ENCODE measurements at places on chromosomes 5 and 9. TPM values are rescaled to one million over a fixed set of nuclear protein-coding genes. Genes with fewer than 3 reads are reported as not detected.

Gene QSOX2
- total RNA-seq, result 11.8 TPM

Gene FBXL7
- 17.2 TPM for total RNA-seq

Gene SLIT3
- total RNA-seq, result 60.6 TPM

Gene SPATA31E1
- total RNA-seq, result not detected

Gene AFAP1L1
- total RNA-seq, result 17.1 TPM

Gene MYO10
- total RNA-seq, result 18.0 TPM

Gene TSSK1B
- not detected for total RNA-seq

Gene NRG2
- total RNA-seq, result 0.12 TPM

Gene SCGB3A2
- not detected for total RNA-seq

Gene C9orf153
- total RNA-seq, result not detected

Gene PCDHB9
- total RNA-seq, result 0.43 TPM

Gene WDR31
- total RNA-seq, result 1.6 TPM

Gene MOB3B
- total RNA-seq, result 0.09 TPM

Gene TRPM3
- 0.09 TPM for total RNA-seq

Gene C7
- total RNA-seq, result 996 TPM

Gene CDX1
- 0.12 TPM for total RNA-seq

Gene IFNA13
- total RNA-seq, result not detected

Gene CDKN2B
- total RNA-seq, result 21.8 TPM

Gene MAN2A1
- total RNA-seq, result 41.3 TPM

Gene KIF24
- 0.70 TPM for total RNA-seq

Gene FAM78A
- 2.0 TPM for total RNA-seq

Gene FIBCD1
- total RNA-seq, result 1.4 TPM

Gene OBP2B
- total RNA-seq, result not detected

Gene ZDHHC11B
- total RNA-seq, result not detected

Gene SPATA31A3
- total RNA-seq, result not detected

Gene GBGT1
- 7.4 TPM for total RNA-seq

Gene RNF183
- not detected for total RNA-seq

Gene CSF1R
- total RNA-seq, result not detected

Gene COL15A1
- total RNA-seq, result 3.2 TPM

Gene ATG10
- 0.77 TPM for total RNA-seq

Gene ABLIM3
- 28.5 TPM for total RNA-seq

Gene SPINK6
- total RNA-seq, result not detected

Gene BRIX1
- 15.5 TPM for total RNA-seq

Gene NEUROG1
- total RNA-seq, result not detected

Gene KCNV2
- total RNA-seq, result not detected

Gene IL9
- not detected for total RNA-seq

Gene ADAM19
- total RNA-seq, result 8.2 TPM

Gene BARHL1
- total RNA-seq, result not detected

Gene CACFD1
- 13.1 TPM for total RNA-seq

Gene MELK
- total RNA-seq, result 6.1 TPM

Gene ANKRD34B
- total RNA-seq, result not detected

Gene SLC46A2
- total RNA-seq, result not detected

Gene ZFP37
- total RNA-seq, result 0.58 TPM

Gene EQTN
- not detected for total RNA-seq

Gene HTR1A
- not detected for total RNA-seq
